ENCODE measurements at places on chromosomes 4 and X. TPM values are rescaled to one million over a fixed set of nuclear protein-coding genes. Genes with fewer than 3 reads are reported as not detected.

GUCY1A1 gene
- total RNA-seq, result 41.2 TPM

- no peak for DNase-seq
These were observed 40.9 kb upstream of the NKRF start for GRCh38 chrX:119647089-119647488.

DNA sequence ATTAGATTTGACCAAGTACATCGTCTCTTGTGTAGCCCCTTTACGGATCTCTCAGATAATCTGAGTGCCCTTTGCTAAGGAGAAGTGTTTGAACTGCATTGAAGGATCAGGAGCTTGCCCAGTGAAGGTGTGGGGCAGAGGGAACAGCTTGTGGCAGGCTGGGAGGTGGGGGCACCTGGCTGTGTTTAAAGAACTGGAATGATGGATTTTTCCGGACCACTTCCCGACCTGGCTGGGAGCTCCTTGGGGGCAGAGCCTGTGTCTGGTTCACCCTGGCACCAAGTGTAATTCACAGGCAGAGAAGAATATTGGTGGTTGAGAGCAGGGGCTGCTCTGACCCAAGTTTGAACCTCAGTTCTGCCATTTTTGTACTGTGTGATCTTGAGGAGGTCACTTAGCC is 18.5 kb downstream of the TBC1D14 start:
- no peak for DNase-seq

SUPT20HL2 gene
- not detected for total RNA-seq

DNA sequence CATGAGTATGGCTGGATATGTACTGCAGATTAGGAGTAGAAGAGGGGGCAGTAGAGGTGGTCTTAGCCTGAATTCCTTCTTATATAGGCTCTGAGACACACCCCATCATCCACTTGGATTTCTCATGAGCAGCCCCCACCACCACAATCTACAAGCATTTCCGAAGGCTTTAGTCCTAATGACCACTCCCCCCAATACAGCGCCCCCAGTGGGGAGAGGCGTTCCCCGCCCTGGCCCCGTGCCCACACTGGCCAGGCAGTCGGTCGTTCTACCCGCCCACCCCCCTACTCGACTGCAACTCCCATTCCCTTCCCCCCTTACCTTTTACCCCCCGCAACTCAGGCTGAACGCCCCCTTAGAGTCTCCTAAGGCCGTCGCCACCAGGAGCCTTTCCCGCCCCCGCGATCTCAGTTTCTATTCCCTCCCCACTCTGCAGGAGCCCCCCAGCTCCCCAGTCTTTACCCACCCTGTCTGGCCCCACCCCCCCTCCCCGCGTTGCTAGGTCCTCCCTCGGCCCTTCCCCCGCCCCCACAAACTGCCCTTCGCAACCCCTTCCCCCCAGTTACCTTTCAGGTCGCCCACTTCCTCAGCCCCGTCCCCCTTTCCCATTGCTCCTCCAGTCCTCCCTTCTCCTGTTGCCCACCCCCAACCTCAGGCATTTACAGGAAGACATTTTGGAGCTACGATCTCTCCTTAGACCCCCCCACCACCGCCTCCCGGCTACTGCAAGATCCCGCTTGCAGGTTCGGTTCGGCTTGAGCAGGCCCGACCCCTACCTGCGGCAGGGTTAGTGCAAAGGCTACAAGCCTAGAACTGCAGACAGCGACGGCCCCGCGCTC is 468 bp downstream of the ZMYM3 start:
- peak; percentile 60 for DNase-seq

DNA sequence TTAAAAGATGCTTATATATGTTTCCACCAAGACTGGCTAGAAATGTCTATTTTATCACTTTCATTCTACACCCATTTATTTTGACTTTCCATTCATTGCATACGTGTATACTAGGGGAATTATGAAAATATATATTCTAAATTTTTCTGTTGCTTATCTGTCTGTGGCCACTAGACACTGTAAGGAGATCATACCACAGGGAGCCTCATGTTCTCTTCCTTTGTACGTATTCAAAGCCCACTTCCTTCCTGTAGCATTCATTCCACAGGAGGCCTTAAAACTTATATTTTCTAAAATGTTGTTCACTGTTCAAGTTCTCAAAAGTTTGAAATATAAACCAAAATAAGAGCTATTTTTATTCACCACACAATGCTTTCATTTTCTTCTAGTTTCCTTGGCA is 1848.9 kb upstream of the TENM3 start:
- DNase-seq, result no peak

DNA sequence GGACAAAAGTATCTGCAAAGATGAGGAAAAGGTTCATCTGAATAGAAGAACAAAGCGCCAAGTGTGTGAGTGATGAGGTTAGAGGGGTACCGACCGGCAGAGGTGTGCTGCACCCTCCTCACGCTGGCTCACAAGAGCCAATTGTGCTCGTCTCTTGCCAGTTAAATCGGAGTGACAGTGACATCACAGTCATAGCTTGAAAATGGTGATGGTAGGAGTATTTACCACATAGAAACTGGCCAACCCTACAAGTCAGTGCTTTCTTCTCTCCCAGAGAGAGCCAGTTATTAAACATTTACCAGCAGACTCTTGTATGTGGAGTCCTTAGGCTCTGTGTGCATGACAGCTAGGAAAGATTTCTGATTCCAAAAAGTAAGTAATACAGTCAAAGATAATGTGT is 32.4 kb downstream of the CLDN22 start:
- no peak for DNase-seq

GRCh38 chr4:155952501-155952901 is 1.2 kb downstream of the CTSO start:
- no peak for DNase-seq

DNA sequence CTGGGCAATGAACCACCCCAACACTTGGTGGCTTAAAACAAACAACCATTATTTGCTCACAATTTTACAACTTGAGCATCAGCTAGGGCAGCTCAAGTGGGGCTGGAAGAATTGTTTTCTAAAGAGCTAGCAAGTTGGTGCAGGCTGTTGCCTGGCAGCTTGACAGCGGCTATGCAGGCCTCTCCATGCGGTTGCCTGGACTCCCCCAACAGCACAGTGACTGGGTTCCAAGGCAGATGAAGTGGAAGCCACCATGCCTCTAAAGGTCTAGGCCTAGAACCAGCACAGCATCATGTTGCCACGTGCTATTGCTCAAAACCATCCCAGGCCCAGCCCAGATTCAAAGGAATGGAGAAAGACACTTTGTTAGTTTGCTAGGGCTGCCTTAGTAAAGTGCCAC is 114.8 kb downstream of the BCOR start:
- no peak for DNase-seq

DNA sequence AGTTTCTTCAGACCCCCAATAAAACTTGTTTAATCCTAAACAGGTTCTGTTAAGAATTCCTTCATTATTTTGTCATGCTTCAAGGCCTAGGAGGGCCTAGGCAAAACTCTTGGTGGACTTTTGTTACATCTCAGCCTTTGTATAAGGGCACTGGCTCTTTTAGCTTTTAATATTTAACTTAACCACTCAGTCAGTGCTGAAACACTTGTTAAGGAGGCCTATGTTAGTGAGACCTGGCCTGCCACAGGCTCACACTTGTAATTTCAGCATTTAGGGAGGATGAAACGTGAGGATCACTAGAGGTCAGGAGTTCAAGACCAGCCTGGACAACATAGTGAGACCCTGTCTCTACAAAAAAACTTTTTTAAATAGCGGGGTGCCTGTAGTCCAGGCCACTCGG is 32.7 kb upstream of the PGK1 start:
- DNase-seq, result no peak

MTMR1 gene
- total RNA-seq, result 18.0 TPM

ENAM gene
- 4.4 TPM for total RNA-seq

EMD gene
- total RNA-seq, result 34.2 TPM

All from hepatocyte (in vitro differentiated cells).